Activated CD4-positive, CD25-positive, alpha-beta regulatory T cell treated with anti-CD3 and anti-CD28 coated beads, Interleukin-2, amount 50 U/mL, for 16 hours (primary cell): ENCODE measurements at places on chromosomes 5 and 9.

- no peak for DNase-seq
Observed at GRCh38 chr5:151029179-151030055, 9.0 kb downstream of the GPX3 start.

DNA sequence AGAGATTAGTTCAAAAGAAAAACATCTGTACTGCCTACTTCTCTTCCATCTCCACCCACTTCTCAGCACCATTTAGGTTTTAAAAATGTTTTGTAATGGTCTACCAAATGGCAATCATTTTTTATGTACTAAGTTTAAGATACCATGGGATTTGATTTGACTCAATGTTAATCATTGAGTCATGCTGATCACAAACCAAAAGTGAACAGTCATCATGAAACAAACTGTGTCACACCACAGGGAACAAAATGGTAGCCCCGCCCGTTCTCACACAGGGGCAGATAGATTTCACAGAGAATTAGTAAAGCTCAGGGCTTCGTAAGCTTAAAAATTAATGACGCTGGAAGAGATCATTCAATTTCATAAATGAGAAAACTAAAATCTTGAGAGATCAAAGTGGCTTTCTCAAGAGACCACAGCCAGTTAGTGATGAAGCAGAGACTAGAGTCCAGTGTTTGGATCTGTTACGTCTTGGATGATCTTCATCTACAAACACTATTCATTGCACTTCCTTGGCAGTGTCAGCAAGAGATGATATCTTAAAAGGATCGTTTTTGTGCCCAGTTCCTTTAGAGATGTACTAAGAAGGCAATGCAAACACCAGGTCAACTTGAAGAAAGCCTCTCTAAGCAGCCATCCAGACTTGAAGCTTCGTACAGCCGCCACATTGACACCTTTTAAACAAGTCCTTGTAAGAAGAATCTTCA is 33.9 kb upstream of the TRIO start:
- DNase-seq = no peak

- no peak for DNase-seq
Observed at GRCh38 chr5:170315154-170315553, 17.6 kb upstream of the LCP2 start.

GRCh38 chr5:27962198-27962597 is 923.8 kb upstream of the CDH9 start:
- no peak for DNase-seq

- DNase-seq = peak; percentile 38
Observed at GRCh38 chr9:21709464-21710058, 92.9 kb upstream of the MTAP start.
